ENCODE measurements at places on chromosomes 3 and 15.

- no peak for DNase-seq
Observed at GRCh38 chr3:30643763-30644462, 37.5 kb downstream of the TGFBR2 start.

DNA sequence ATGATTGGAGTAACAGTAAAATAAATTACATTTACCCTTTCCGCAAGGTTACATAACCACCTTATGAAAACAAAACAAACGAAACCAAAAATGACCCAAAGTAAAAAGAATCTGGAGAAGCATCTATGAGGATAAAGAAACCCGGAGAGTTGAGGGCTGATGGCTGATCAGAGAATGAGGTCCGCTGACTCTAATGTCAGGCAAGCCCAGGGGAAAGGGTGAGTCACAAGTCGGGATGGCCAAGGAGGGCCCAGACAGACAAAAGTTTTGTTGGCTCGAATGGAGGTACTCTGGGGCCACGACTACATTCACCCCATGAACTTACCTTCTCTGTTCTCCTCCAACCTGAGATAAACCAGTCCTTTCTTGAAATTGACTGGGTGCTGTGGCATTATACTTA is 95.7 kb downstream of the RORA start:
- no peak for DNase-seq

GRCh38 chr3:33768578-33769330 is 29.7 kb upstream of the PDCD6IP start:
- no peak for DNase-seq

DNA sequence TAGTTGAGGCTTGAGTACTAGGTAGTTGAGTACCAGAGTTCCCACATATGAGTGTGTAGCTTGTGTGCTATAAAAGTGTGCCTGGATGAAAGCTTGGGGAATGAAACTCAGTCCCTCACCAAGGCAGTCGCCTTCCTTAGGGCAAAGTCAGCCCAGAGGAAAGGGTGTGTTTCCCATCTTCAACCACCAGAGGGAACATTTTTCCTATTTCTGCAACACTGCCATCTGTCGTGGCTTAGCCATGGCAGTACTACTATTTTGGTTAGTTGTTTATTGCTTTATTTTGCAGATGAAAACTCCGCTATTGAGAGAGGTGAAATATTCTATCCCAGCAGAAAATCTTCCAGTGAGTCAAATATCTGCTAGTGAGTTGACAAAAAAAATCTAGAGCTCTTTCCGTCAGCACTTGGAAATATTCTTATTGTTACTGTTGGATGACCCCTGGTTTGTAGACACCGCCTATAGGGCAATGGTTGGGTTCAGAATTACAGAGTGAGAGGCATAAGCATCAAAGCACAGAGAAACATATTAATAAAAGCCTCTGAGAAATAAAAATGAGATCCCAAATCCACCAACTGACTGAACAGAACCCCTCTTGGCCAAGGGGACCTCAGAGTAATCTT is 239.9 kb downstream of the CPNE4 start:
- DNase-seq: peak; percentile 28

DNA sequence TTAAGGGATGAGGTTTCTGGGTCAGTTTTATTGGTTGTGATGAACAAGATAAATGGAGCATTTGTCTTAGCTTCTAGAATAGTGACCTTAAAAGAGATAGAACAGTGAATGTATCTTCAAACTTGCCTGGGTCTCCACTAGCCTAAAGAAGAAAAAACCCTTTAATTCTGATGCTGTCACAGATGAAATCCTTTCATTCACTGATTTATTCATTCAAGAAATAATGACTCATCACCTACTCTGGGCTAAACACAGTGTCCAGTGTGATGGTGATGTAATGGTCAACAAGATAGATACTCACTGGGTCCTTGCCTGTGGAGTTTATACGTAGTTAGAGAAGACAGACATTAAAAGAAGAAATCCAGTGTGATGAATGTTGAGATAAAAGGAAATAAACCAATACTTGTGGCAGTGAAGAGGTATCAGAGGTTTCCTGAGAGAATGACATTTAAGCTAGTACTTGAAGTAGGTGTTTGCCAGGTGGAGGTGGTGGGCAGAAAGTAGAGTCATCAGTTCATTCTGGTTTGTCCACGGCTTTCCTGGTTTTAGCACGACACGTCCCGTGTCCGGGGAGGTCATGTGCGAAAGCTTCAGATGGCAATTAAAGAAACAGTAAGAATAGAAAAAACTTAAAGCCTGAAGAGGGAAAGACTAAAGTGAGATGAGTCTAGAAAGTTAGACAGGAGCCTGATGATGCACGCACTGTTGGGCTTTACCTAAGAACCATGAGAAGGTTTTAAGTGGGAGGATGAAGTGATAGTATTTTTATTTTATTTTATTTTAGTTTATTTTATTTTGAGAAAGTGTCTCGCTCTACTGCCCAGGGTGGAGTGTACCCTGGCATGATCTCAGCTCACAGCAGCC is 18.5 kb downstream of the PAK2 start:
- DNase-seq: no peak

DNA sequence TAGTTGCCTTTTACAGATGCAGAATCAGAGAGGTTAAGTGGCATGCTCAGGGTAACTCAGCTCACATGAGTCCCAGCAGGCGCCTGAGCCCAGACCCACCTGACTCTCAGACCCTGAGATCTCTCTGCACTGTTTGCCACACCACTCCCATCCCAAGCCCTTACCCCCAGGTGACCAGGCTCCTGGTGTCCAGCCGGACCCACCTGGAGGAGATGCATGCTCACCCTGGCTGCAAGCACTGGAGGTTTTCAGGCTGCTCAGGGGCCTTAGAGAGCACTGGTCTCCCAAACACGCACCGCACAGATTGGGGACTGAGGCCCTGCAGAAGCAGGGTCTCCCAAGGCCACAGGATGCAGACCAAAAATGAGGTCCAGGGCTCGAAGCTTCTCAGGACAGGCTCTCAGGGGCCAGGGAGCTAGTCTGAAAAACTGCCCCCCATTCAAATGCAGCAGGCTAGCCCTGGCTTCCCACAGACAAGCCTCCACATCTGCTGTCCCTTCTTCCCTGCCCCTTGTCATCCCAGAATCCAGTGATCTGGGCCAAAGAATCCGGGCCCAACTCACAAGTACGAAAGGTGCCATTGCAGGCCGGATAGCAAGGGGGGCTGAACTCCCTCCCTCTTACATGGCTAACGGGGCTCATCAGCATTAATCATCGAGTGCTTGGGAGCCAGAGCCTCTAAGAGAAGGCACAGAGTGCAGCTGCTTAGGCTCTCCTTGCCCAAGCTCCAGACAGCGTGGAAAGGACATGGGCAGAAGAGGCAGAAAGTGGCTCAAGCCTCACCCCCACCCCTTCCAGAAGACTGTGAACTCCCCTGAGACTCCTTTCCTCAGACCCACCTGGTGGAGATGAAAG is 90.2 kb upstream of the PRR20G start:
- no peak for DNase-seq

GRCh38 chr3:4655145-4656045 is 162.2 kb downstream of the ITPR1 start:
- DNase-seq: no peak

GRCh38 chr3:170144437-170144843 is 37.1 kb downstream of the PHC3 start:
- no peak for DNase-seq

- DNase-seq: no peak
Observed at GRCh38 chr3:141124715-141125114, 73.6 kb downstream of the SPSB4 start.

GRCh38 chr3:3110299-3110630 is at the start of gene IL5RA:
Gene IL5RA (minus strand): TSS chr3:3110374. CDS start chr3:3104984, 5,390 bp downstream.
- no peak for DNase-seq

DNA sequence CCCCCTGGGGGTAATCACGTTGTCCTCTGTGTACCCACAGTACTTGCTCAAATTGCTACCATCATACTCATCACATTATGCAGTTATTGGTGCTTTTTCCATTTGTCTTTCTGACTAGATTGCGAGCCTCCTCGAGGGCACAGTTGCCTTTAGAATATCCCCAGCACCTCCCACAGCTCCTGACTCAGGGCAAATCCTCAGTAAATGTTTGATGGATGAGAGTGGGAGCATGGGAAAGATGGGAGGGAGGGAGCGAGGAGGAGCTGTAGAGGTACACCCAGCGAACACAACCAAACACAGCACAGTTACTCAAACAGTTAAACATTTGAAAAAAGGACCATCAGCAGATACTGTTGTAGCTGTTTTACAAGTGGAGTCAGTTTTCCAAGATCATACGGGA is 27.9 kb downstream of the SIDT1 start:
- no peak for DNase-seq

DNA sequence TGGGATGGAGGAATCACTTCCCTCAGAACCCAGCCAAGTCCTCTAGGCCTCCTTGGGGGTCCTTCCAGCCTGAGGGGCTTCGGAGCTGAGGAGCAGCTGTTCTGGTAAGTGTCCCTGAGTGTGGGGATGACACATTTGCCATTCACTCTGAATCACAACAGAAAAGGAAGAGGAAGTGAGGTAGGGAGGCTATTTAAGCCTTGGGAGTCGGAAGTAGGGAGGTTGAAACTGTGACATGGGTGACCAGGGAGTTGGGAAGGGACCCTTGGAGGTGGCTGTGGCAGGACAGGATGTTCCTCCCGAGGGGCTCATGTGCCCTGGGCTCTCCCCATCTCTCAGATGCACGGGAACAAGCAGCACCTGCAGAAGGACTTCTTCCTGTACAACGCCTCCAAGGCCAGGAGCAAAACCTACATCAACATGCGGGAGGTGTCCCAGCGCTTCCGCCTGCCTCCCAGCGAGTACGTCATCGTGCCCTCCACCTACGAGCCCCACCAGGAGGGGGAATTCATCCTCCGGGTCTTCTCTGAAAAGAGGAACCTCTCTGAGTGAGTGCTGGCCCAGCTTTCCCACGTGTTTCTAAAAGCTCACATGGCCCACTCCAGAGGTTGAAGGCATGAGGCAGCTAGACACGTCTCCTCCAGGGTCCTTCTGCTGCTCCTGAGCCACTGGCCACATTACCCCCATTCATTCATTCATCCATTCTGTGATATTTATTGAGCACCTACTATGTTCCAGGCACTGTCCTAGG is 43.3 kb downstream of the CAPN3 start:
- DNase-seq: no peak

DNA sequence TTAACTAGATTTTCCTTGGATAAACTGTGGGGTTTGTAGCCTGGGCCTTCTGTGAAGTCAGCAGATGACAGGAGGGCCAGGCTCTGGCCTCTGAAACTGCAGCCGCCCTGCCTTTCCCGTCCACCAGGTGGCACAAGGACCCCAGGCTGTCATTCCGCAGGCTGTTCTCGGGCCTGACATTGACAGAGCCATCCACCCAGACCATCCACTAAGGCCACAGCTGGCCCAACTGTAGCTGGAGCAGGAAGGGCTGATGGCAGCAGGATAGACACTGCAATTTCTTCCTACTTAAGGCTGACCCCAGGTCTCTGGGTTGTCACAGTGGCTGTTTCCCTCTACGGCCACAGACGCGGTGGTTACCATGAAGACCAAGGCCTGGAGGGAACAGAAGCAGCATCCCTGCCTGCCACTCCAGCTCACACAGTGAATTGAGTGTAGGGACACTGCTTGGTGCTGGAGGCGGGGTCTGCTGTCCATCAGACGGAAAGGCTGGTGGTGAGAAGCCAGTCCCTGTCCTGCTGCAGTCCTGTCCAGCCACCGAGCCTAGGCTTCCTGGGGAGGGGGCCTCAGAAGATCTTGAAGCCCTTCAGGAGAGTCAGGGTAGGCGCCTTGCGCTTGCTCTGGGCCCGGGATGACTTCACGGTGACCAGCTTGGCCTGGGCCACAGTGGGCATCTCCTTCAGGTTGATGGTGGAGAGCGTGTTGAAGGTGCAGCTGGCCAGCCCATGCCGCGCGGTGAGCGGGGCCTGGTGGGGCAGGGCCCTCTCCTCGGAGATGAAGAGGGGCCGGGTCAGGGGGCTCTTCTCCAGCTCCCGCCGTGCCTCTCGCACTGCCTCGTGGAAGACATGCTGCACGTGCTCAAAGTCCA is 9.4 kb downstream of the SLC51B start:
- peak; percentile 68 for DNase-seq

DNA sequence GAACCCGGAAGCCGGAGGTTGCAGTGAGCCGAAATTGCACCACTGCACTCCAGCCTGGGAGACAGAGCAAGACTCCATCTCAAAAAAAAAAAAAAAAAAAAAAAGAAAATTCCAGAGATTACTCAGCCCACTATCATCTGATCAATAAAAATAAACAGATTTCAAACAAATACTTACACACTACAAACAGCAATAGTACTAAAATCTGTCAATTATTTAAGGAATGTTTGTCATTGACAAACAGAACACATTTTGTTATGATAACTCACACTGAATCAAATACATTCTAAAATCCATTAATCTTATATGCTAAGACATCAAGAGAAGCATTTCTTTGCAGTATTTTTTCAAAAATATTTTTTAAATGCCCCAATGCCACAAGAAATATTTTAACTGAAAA is 7.6 kb downstream of the MYO9A start:
- no peak for DNase-seq

DNA sequence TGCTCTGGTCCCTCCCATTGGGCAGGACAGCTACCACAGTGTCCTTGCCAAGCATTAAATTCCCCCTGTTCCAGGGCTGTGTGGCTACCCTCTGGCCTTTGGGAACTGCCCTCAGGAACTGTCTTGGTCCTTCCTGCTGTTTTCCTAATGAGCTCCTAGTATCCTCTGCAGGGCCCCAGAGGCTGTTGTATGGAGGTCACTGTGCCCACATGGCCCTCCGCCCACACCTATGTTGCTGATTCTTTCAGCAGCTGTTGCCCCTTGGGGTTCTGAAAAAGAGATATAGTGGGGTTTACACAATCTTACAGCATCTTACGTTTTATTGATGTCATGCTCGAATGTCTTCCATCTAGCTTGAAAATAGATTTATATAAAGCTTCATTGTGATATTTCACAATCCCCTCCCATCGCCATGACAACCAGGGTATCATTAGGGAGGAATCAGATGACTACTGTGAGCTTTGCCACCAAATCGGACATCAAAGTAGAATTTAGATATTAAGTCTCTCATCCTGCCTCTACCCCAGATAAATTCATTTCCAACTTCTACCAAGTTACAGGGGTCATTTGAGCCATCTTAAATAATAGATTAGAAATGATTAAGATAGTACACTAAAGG is 97.1 kb upstream of the NR2E3 start:
- DNase-seq: no peak

DNA sequence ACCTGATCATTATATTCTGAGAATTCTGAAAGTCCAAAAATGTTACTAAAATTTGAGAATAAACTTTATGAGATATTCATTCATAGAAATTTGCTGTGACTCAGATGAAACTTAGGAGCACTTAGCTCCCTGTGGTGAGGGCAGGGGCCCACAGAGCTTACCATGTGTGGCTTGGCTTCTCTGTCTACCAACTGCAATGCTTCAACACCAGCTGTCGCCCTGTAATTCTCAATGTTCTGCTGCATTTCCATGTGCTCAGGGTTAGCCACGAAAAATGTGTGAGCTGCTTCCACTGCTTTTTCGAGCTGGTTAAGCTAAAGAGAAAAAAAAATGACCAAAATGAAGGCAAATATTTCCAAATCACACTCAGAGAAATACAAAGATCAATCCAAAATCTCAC is 125.6 kb downstream of the P3H2 start:
- DNase-seq: no peak

- no peak for DNase-seq
Observed at GRCh38 chr15:58070801-58071418, 5.4 kb upstream of the ALDH1A2 start.

Data from GM18507 (cell line).